Right forelimb (tissue), 1 donor: ENCODE measurements at places on chromosomes 16 and 17.

GRCh38 chr17:60249290-60249826, 99.6 kb downstream of the CA4 start:
- no peak for DNase-seq

GRCh38 chr16:50626868-50627267, 54.2 kb downstream of the SNX20 start:
- no peak for DNase-seq

- DNase-seq, result no peak
Measured at GRCh38 chr16:31148896-31149295, 970 bp downstream of the PRSS36 start.

DNA sequence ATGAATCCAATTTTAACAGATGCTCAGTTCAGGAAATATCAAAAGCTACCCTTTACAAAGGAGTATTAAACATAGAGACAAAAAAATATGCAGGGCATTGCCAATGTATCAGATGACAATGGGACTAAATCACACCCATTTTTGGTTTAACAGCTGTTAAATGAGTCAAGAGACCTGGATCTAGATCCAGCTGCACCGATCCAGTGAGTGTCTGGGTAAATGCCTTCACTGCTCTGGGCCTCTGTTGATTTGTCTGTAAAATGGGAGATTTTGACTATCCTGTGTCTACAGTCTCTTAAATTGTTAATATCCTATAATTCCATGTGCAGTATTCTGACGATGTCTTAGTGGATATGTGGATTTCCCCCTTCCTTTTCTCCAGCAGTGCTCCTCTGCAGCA, 16.4 kb downstream of the KRT23 start:
- no peak for DNase-seq

DNA sequence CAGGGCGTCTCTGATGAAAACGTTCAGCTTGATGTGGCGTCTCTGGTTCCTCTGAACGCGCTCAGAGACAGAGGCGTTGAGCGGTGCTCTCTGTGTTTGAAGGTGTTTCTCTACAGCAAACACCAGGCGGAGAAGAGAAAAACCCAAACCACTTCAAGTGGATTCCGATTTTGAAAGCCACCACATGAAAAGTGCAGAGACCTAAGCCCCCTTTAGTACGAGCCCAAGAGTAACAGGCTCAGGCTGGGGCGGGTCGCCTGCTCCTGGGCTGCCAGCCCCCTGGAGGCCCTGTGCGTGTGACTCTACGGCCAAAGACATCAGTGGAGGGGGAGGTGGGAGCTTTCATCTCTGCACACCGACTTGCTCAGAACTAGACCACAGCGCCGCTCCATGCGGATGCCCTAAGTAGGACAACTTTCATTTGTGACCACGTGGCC, 328.4 kb downstream of the MAF start:
- no peak for DNase-seq

GRCh38 chr16:25107466-25107792, 4.1 kb upstream of the LCMT1 start:
- no peak for DNase-seq

- no peak for DNase-seq
Measured at GRCh38 chr17:1620486-1620885, 8.1 kb downstream of the SLC43A2 start.

DNA sequence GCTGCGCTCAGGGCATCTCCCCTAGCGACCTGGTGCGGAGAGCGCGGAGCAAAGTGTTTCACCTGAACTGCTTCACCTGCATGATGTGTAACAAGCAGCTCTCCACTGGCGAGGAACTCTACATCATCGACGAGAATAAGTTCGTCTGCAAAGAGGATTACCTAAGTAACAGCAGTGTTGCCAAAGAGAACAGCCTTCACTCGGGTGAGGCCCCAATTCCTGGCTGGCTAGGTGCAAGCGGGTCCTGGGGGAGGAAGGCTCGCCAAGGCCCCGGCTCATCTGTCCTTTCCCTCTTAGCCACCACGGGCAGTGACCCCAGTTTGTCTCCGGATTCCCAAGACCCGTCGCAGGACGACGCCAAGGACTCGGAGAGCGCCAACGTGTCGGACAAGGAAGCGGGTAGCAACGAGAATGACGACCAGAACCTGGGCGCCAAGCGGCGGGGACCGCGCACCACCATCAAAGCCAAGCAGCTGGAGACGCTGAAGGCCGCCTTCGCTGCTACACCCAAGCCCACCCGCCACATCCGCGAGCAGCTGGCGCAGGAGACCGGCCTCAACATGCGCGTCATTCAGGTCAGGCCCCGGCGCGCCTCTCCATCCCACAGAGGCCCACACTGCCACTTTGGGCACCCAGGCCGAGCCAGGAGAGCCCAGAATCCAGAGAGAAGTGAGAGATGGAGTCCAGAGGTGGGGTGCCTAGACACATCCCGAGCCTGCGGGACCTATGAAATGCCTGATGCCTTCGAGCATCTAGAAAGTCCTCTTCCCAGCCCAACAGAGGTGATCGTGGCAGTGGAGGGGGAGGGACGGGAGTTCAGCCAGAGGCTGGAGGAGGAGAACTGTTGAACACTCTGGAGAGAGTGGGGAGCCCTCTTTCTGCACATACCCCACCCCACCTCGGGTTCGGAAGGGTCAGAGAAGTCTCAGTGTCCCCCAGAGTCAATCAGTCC, 3.3 kb downstream of the LHX1 start:
- no peak for DNase-seq

GRCh38 chr17:66679631-66680517, 155.0 kb upstream of the CACNG5 start:
- no peak for DNase-seq

GRCh38 chr16:26371349-26371869, 679.6 kb downstream of the HS3ST4 start:
- no peak for DNase-seq

- DNase-seq, result no peak
Measured at GRCh38 chr16:79714440-79714839, 113.9 kb upstream of the MAF start.

- DNase-seq, result no peak
Measured at GRCh38 chr16:73717266-73717974, 579.2 kb upstream of the PSMD7 start.

DNA sequence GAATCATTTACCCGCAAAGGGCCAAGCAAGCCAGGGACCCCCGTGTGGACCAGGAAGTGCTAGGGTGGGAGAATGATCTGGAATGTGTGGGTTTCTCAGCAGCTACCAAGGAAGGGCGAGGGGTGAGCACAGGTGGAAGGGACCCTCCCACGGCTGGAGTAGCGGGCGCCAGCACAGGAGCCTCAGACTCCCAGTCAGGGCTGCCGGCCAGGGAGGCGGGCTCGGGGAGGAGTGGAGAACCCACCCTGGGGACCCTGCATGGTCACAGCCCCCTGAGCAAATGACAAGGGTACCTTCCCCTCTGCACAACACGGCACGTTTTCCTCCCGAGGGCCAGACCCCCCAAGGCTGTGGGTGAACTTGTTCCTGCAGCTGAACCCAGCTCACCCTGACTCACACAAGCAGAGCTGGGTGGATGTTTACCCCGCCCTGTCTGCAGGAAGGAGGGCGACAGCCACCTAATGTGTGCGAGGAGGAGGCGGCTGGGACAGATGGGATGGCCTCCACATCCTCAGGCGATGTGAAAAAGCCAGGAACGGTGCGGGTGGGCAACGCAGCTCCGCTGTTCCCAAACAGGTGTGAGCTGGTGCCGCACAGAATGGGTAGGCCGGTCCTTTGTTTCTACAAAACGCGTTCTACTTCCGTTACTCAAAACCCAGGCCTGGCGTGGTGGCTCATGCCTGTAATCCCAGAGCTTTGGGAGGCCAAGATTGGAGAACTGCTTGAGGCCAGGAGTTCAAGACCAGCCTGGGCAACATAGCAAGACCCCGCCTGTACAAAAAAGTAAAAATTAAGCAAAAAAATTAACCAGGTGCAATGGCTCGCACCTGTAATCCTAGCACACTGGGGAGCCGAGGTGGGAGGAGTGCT, 6.2 kb downstream of the ECI1 start:
- DNase-seq, result no peak

- DNase-seq, result peak; percentile 60
Measured at GRCh38 chr17:7307686-7308624, 527 bp downstream of the EIF5A start.

- DNase-seq, result no peak
Measured at GRCh38 chr17:8116776-8117175, 1.5 kb downstream of the ALOXE3 start.

DNA sequence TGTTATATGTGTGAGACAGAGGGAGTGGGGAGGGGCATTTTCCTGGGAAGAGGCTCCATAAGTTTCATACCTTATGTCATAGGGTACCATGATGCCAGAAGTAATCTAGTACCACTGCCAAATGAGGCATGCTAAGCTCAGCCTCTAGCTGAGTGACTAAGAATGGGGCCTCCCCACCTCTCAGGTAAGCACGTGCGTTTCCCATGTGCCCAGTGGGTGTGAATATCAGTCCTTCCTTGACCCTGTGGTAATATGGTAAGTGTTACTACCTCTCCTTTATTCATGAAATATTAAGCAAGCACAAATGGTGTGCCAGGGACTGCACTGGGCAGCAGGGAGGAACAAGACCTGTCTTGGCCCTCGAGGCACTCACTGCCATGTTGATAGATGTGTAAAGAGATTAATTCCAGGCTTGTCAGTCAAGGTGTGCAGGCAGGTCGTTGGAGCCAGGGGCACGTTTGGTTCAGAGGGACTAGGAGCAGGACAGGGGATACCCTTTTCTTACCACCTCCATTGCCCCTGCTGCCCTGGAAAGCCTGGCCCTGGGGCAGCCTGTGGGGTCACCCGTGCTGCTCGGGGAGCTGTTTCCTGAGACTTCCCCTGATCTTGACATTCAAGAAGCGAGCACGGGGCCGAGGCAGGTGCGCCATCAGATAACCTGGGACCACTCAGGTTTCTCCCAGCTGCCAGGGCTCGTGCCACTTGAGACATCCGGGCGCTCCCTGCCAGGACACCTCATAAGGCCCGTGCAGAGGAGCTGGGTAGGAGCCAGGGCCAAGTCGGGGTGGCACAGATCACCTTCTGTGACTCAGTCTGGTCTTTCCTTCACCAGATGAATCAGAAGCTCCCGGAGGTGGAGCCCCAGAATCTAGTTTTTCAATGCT, 8.8 kb downstream of the RSAD1 start:
- DNase-seq, result no peak

DNA sequence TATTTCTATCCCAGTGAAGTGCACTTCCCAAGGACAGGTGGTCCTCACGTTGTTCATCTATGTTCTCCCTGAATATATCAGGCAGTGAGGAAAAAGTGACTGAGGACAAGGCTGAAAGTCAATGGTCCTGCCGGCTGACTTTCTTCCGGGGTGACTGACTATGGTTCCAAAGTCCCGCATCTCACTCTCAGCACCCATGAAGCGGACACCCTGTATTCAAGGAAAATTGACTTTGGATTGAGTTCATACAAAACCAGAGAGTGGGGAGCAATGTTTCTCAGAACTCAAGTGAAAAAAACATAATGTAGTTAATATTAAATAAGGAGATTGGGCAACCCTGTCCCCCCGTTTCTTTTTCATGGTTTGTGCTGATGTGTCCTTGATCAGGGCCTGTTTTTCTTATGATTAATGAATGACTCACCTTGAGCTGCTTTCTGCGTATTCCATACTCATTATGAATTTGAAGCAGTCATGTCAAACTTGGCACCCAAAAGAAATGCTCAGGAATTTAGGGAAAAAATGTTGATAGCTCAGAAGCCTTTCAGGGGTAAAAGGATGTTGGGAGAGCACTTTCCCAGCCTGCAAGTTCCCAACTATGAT, 184.0 kb downstream of the CYLD start:
- DNase-seq, result no peak

GRCh38 chr17:40542558-40543411, 22.5 kb downstream of the CCR7 start:
- DNase-seq, result peak; percentile 85

DNA sequence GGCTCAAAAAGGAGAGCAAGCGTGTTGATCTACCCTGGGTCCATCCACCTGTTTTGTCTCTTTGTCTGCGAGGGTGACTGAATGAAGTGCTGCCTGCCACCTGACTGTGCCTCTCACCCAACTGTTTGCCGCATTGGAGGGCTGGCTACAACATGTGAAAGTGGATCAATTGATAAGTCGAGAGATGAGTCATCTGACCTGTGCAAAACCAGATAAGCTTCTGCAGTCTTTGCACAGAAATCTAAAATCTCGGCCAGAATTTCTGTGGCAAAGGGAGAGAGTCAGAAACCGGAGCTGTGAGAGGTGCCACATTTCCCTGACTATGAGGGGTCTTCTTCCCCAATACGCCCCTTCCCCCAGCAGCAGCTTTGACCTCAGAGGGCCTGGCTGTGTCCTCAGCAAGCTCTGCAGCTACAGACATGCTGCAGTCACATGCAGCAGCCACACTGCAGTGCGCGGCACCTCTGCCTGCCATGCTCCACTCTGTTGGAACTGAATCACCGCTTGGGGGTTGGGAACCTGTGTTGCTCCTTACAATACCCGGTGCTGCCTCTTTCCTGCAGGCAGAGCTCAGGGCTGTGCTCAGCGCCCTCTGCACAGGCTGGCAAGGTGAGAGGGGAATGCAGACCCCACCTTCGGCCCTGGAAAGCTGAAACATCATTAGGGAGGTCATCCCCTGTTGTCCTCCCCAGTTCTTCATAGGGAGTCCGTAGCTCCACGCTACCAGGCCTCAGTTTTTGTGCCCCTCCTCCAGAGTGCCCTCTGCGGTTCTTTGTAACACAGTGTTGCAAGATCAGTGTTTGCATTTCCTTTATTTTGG, 16.2 kb upstream of the HAS3 start:
- DNase-seq, result no peak

DNA sequence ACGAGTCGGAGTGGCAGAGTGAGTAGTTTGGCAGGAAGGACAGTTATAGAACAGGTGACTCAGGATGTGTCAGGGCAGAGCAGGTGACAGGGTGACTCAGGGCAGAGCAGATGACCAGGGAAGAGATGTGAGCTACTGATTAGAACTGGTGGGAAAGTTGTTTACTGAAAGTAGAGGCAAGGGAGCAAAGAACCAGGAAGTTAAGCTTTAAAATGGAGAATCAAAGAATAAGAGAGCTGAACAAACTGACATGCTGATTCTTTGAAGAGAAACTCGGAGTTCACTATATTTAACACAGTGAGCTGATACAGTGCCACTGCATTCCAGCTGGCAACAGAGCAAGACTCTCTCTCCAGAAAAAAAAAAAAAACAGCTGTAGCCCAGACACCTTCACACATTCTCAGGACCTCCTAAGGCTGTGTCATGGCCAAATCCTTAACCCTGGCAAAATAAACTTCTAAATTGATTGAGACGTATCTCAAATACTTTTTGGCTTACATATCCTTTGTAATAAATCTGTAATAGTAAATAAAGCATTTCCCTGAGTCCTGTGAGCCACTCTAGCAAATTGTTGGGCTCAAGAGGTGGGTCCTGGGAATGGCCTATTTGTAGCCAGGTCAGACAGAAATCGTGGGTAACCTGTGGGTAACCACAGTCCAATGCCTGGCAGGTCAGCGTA, 12.3 kb upstream of the UBE2I start:
- DNase-seq, result no peak

- DNase-seq, result no peak
Measured at GRCh38 chr16:65377195-65377594, 255.3 kb upstream of the CDH11 start.

DNA sequence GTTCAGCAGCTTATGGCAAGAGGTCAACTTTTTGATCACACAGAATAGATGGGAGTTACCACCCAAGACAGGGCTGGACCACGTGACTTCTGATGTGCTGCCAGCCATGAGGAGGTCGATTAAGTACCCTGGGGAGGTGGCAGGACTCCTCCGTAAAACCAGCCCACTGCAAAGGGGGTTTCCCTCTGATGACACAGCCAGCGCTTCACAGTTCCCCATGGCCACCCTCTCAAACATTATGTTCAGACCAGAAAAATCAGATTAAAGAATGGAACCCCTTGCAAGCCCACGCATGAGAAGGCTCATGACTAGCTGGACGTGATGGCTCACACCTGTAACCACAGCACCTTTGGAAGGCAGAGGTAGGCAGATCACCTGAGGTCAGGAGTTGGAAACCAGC, 222.9 kb downstream of the CPPED1 start:
- no peak for DNase-seq
